Activated CD4-positive, alpha-beta memory T cell treated with anti-CD3 and anti-CD28 coated beads, Interleukin-2, amount 10 ng/mL, durations not matched to agents 7 days and 5 days (primary cell): ENCODE measurements at places on chromosomes 2 and 18. TPM values are rescaled to one million over a fixed set of nuclear protein-coding genes. Genes with fewer than 3 reads are reported as not detected.
A peak's percentile ranks its signal among the peaks of the same experiment; 100 is the strongest.

DNA sequence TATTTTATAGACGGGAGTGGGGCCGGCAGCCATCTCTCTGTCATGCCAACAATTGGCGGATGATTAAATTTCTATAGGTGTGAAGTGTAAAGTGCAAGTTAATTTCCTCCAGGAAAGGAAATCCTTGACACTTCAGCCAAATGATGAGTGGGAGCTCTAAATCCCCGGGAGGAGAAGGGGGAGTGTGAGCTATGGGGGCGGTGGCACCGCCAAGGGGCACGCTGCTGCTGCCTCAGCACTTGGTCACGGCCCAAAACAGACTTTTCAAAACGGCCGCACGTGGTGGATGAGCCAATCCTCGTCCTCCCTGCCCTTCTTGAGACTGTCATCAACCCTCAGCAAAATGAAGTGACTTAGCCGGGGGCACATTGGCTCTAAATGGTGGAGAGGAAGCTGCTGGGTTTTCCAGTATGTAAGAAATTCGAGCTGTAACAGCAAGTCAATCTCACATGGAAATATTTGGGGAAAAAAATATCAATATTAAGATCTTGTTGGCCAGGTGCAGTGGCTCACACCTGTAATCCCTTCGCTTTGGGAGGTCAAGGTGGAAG lies 200.8 kb downstream of the TFCP2L1 start:
- DNase-seq = no peak

DNA sequence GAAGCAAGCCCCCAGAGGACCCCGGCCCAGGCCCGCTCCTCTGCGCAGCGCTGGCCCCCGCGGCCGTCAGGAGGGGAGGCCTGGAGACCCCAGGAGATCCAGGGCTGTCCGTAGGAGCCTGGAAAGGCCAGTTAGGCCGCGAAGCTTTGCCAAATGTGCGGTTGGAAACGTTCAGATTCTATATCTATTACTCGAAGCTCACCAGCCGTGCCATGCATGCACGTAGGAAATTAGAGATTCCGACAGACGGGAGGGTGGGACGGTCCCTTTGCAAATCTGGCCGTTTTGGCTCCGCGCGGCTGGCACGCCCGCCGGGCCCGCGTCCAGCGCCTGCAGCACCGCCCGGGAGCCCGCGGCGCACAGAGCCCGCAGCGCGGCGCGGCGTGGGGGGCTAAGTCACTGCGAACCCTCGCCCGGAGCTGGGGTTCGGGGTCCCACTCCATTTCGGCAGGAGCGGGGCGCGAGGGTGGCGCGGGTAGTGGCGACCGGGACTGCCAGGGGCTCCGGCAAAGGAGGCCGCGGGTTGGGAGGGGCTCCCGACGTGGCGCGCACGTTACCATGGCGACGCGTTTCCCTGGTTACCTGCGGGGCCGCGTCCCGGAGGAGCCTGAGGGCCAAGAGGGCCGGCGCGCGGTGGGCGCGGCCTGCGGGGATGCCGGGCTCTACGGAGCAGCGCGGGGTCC lies 488.6 kb upstream of the SMIM21 start:
- DNase-seq = no peak

- DNase-seq = no peak
Observed at GRCh38 chr18:63005306-63005705, 290.0 kb downstream of the PHLPP1 start.

DNA sequence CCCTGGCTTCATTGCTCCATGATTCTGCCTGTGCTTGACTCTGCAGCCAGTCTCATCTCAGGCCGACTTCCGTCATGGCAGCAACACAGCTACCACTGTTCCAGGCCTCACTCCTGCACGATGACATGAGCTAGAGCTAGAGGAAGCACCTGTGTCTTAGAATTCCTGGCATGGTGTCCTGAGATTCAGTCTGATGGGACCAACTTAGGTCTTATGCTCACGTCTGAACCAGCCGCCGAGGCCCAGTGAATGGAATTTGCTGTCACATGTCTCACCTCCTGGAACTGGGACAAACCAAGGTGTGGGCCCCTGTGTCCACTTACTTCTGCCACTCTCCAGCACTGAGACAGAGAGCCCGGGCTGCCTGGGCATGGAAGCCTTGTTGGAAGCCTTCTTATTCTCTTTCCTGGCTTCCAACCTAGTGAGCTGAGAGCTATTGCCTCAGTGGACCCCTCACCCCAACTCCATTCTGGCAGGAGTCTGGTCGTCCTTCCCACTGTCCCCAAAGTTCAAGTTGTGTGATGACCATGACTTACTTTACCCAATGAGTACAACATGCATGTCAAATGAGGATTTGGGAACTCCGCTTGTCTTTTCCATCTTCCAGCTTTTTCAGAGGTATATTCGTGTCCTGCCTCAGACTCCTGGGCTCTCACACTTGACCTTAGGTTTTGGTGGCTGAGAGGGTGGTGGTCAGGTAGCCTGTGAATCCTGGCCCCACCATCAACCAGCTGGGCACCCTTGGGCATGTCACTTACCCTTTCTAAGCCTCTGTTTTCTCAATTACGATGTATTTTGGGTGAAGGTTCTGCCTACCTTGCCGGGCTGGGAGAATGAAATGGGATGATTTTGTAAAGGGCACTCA lies 39.1 kb upstream of the HS6ST1 start:
- peak; percentile 3 for DNase-seq

- no peak for DNase-seq
Observed at GRCh38 chr2:208627110-208627884, 220.7 kb downstream of the PTH2R start.

- no peak for DNase-seq
Observed at GRCh38 chr2:56386657-56387056, 202.9 kb downstream of the CCDC85A start.

GRCh38 chr2:74835831-74836674 lies 2.1 kb downstream of the HK2 start:
- no peak for DNase-seq

- no peak for DNase-seq
Observed at GRCh38 chr18:48749768-48750167, 201.0 kb downstream of the SMAD7 start.

Gene POTEJ
- total RNA-seq = not detected

Gene TGIF1
- 23.3 TPM for total RNA-seq
